ENCODE measurements at places on chromosomes 2 and 18. TPM values are rescaled to one million over a fixed set of nuclear protein-coding genes. Genes with fewer than 3 reads are reported as not detected.

- no peak for DNase-seq
- no peaks in the 10 kb centered on the region for H3K27me3 ChIP-seq
- H3K4me1 ChIP-seq = no peaks in the 10 kb centered on the region
- no peak overlapping the region for H3K4me3 ChIP-seq
- H3K27ac ChIP-seq = no peak overlapping the region
Measured at GRCh38 chr2:88087073-88087472, 19.4 kb downstream of the SMYD1 start.

Gene ZBTB7C
- polyA plus RNA-seq = 3.2 TPM

DNA sequence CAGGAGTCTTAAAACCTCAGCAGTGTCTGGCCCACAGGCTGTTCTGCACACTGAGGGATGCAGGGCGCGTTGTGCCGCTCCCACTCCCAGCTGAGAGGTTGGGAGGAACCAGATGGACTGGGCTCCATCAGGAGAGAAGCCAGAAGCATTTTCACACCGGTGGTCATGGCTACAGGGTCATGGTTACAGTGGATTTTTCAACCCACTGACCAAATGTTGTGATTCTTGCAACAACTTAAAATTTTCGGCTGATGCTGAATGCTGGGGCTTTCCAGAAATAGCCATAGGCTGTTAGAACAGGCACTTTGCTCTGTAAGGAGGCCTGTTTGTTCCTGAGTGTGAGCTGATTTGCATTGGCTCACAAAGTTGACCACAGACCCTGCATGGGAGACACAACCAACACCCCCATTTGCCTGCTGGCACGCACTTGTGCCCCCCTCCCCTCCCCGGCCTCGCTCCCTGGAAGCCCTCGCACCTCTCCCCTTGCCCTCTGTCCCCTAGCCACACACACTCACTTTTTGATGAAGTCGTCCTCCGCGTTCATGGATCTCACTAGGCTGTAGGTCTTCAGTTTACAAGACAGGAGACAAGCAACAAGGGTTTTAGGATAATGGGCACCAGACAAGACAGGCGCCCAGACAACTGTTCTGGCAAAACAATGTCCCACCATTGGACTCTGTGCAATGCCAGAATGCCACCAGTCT lies 3.4 kb downstream of the LPIN1 start:
- H3K4me1 ChIP-seq = peaks cover 6% of the 10 kb centered on the region
- H3K36me3 ChIP-seq = no peaks in the 10 kb centered on the region
- H3K27ac ChIP-seq = peak overlapping the region; percentile 46
- no peak overlapping the region for H3K4me3 ChIP-seq
- no peaks in the 10 kb centered on the region for H3K27me3 ChIP-seq
- DNase-seq = no peak

GRCh38 chr2:216001216-216002100 lies 11.9 kb downstream of the MREG start:
- H3K4me3 ChIP-seq = no peak overlapping the region
- peaks cover 6% of the 10 kb centered on the region for H3K4me1 ChIP-seq
- H3K27ac ChIP-seq = no peak overlapping the region
- peaks cover 4% of the 10 kb centered on the region for H3K36me3 ChIP-seq

- H3K36me3 ChIP-seq = no peaks in the 10 kb centered on the region
- DNase-seq = no peak
- no peak overlapping the region for H3K27ac ChIP-seq
- H3K4me3 ChIP-seq = no peak overlapping the region
Measured at GRCh38 chr2:9809448-9810088, 33.7 kb upstream of the TAF1B start.

DNA sequence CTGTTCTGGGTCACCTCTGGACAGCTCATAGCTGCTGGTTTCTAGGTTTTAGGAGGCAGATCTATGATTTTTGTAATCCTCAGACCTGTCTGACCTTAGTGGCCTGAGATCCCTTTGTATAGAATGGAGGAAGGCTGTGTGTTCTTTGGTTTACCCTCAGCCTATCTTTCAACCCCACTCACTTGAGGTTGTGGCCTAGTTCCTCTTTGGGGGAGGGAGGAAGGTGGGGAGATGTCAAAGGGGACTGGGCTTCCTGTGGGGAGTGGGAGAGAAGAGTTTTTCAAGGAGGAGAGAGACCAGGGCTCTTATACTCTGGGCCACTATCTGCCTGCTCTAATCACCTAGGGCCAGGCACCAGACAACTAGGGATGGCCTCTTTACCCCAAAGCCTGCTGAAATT lies 28.5 kb downstream of the SEMA4F start:
- H3K36me3 ChIP-seq = peaks cover 8% of the 10 kb centered on the region
- no peaks in the 10 kb centered on the region for H3K4me1 ChIP-seq
- no peak overlapping the region for H3K4me3 ChIP-seq
- no peak for DNase-seq
- peaks cover 2% of the 10 kb centered on the region for H3K27me3 ChIP-seq
- H3K27ac ChIP-seq = no peak overlapping the region

DNA sequence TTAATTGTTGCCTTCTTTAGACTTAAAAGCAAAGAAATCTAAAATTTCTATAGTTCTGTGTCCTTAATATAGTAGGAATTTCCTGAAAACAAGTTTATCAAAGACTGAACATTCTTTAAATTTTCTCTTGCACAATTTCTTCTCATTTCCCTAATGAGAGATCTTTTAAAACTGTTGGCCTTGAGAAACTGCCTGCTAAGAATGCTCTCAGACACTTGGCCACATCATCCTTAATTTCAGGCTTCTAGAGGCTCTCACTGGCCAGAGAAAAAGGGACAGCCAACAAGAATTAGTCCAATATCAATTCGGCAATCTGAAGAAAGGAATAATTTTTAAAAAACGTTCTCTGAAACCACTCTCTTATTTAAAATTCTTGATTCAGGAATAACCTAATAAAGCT lies 167.0 kb upstream of the CREB1 start:
- no peak for DNase-seq
- no peak overlapping the region for H3K27ac ChIP-seq
- no peak overlapping the region for H3K4me3 ChIP-seq
- no peaks in the 10 kb centered on the region for H3K36me3 ChIP-seq

DNA sequence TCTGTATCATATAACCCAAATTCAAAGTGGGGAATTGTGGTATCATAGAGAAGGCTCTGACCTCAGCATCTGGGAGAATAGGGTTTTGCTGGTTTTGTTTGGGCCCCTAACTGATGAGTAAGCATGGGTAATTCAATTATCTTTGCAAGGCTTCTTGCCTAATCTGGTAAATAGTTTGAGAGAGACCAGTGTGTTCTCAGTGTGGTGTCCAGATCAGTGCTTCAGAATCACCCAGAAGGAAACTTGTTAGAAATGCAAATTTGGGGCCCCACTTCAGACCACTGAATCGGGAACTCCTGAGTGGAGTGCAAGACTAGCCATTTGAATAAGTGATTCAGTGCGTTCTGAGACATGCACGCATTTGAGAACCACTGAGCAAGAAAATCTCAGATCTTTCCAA lies 282.7 kb downstream of the EPHA4 start:
- no peak for DNase-seq
- H3K4me3 ChIP-seq = no peak overlapping the region
- no peaks in the 10 kb centered on the region for H3K36me3 ChIP-seq
- no peaks in the 10 kb centered on the region for H3K27me3 ChIP-seq

DNA sequence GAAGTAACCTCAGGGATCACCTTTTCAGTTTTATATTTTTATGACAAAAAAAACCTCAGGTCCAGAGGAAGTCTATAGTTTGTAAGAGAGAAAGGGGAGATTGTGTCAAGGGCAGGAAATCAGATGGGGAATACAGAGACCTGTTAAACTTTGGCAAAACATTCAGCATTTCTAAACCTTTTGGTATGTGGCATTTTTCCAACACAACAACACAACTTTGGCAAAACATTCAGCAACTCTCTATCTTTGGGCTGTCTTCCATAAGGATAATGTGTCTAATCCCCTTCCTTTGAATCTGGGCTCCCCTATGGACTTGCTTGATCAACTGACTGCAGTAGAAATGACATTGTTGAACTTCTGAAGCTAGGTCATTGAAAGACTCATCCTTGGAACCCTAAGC lies 220.6 kb upstream of the CCDC68 start:
- H3K4me3 ChIP-seq = no peak overlapping the region
- H3K27ac ChIP-seq = no peak overlapping the region
- DNase-seq = peak; percentile 67
- no peaks in the 10 kb centered on the region for H3K36me3 ChIP-seq

- H3K4me3 ChIP-seq = no peak overlapping the region
- no peaks in the 10 kb centered on the region for H3K4me1 ChIP-seq
- no peaks in the 10 kb centered on the region for H3K27me3 ChIP-seq
- peak; percentile 63 for DNase-seq
Measured at GRCh38 chr2:41320491-41320890, 727.3 kb upstream of the PKDCC start.

Measured in lung (tissue), 17 donors.